ENCODE measurements at places on chromosomes 11 and 22. TPM values are rescaled to one million over a fixed set of nuclear protein-coding genes. Genes with fewer than 3 reads are reported as not detected.

DNA sequence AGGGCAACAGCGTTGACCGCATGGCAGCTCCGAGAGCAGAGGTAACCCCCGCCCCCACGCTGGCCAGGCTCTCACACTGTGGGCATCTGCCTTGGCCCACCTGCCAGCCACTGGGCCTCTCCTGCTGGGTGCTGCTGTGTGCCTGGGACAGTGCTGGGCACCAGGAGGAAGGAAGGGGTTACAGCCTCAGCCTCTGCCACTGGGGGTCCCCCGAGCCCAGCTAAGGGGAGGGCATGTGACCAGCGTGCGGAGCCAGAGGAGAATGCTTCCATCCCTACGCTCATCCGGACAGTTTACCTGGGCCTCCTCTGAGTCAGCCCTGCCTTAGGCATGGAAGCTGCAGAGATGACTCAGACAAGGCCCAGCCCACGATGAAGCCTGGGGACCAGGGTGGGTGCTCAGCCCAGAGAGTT is 10.9 kb downstream of the NCF4 start:
- DNase-seq = no peak
- H3K36me3 ChIP-seq = peaks cover 22% of the 10 kb centered on the region
- H3K27me3 ChIP-seq = no peaks in the 10 kb centered on the region
- peaks cover 28% of the 10 kb centered on the region for H3K4me1 ChIP-seq
- no peak overlapping the region for H3K4me3 ChIP-seq

GRCh38 chr22:37973271-37974170 is 10.8 kb downstream of the SOX10 start:
- no peak overlapping the region for H3K4me3 ChIP-seq
- H3K27ac ChIP-seq = no peak overlapping the region
- H3K36me3 ChIP-seq = peaks cover 10% of the 10 kb centered on the region
- DNase-seq = no peak

GRCh38 chr11:79708319-79708932 is 267.6 kb upstream of the TENM4 start:
- DNase-seq = no peak
- H3K27me3 ChIP-seq = no peaks in the 10 kb centered on the region
- no peaks in the 10 kb centered on the region for H3K36me3 ChIP-seq
- no peak overlapping the region for H3K27ac ChIP-seq

- peaks cover 26% of the 10 kb centered on the region for H3K4me1 ChIP-seq
- H3K4me3 ChIP-seq = no peak overlapping the region
- H3K27ac ChIP-seq = no peak overlapping the region
- DNase-seq = no peak
Observed at GRCh38 chr11:45102361-45102809, 44.1 kb upstream of the PRDM11 start.

GRCh38 chr11:96081561-96081960 is 157.7 kb upstream of the MTMR2 start:
- H3K27me3 ChIP-seq = no peaks in the 10 kb centered on the region
- no peak overlapping the region for H3K4me3 ChIP-seq
- H3K27ac ChIP-seq = no peak overlapping the region
- DNase-seq = no peak
- H3K4me1 ChIP-seq = peaks cover 26% of the 10 kb centered on the region
- peaks cover 10% of the 10 kb centered on the region for H3K36me3 ChIP-seq

DNA sequence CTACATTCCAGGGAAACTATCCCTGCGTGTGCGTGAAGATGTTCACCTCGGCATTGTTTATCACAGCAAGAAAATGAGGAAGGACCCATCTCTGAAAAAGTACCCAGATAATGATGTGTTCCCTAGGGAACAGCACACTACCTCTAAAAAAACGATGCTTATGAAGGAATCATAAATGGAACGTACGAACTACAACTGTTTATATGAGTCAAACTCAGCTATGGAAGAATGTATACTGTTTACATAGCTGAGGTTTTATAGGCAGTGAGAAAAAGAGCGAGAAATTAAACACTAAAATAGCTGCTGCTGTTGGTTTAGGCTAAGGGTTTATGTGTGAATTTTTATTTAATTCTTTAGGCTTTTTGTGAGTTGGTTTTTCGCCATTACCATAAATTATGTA is 48.9 kb downstream of the APOL1 start:
- no peak overlapping the region for H3K27ac ChIP-seq
- peaks cover 6% of the 10 kb centered on the region for H3K4me1 ChIP-seq
- no peaks in the 10 kb centered on the region for H3K27me3 ChIP-seq
- no peak overlapping the region for H3K4me3 ChIP-seq
- no peak for DNase-seq

GRCh38 chr22:48647606-48648515 is 1179.8 kb downstream of the BRD1 start:
- DNase-seq = no peak
- no peaks in the 10 kb centered on the region for H3K36me3 ChIP-seq
- H3K4me1 ChIP-seq = no peaks in the 10 kb centered on the region
- H3K4me3 ChIP-seq = no peak overlapping the region
- no peaks in the 10 kb centered on the region for H3K27me3 ChIP-seq
- H3K27ac ChIP-seq = no peak overlapping the region

DNA sequence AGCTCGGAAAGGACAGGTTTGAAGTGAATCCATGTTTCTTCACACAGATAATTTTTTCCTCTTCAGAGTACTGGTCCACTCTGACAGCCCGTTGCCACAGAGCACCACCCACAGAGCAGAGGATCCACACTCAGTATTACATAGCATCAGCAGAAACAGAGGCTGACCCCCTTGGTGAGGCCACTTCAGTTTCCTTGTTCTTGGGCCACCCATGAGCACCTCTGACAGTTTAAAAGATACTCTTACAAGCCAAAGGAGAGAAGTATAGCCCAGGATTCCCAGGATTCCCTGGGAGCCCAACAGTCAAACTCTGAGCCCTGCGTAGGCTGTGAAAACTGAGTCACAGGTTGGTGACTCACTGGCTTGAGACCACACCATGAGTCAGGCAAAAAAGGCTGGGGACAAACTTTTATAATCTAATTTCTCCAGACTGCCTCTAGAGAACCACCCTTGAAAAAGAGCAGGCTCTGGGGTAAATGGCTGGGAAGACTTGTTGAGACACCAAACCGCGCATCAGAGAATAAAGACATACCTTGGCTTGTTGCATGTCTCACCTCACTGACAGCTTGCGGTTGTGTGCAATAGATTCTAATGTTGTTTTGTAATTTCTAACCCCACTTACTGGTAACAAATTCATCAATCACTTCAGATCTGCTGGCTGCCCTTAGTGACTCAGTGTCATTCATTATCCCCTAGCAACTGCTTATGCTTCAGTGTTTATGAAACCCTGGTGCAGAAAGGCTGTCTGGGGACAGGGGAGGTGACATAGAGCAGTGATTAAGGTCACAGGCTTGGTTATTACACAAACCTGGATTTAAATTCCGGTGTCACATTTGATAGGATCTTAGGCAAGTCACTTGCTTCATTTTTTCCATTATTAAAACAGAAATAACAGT is 56.9 kb upstream of the PRSS23 start:
- peaks cover 41% of the 10 kb centered on the region for H3K4me1 ChIP-seq
- H3K4me3 ChIP-seq = no peak overlapping the region
- peaks cover 2% of the 10 kb centered on the region for H3K27me3 ChIP-seq
- no peaks in the 10 kb centered on the region for H3K36me3 ChIP-seq
- no peak for DNase-seq

- peaks cover 52% of the 10 kb centered on the region for H3K36me3 ChIP-seq
- H3K4me1 ChIP-seq = peaks cover 73% of the 10 kb centered on the region
- peak overlapping the region; percentile 87 for H3K27ac ChIP-seq
- no peak for DNase-seq
Observed at GRCh38 chr11:61004180-61004611, 32.7 kb downstream of the CD6 start.

DNA sequence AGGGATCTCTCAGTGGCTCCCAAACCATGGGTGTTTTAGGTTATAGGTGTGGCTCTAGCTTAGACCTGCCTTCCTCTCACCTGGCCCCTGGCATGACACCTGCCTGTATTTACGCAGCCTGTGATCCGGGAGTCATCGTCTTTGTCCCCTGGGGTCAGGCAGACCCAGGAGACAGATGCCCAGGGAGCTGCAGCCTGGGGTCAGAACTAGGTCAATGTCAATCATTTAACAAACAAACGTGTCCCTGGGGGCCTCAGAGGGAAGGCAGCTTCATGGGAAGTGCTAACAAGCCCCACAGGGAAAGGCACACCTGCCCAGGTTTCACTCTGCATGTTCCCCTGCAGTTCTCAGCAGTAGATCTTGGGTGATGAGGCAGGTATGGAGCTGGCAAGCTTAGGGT is 12.0 kb downstream of the BACE1-AS start:
- H3K36me3 ChIP-seq = no peaks in the 10 kb centered on the region
- no peak overlapping the region for H3K4me3 ChIP-seq
- H3K27ac ChIP-seq = no peak overlapping the region
- H3K4me1 ChIP-seq = peaks cover 6% of the 10 kb centered on the region

- H3K4me1 ChIP-seq = peaks cover 63% of the 10 kb centered on the region
- H3K4me3 ChIP-seq = peak overlapping the region; percentile 28
- peaks cover 3% of the 10 kb centered on the region for H3K36me3 ChIP-seq
- no peak for DNase-seq
- peak overlapping the region; percentile 70 for H3K27ac ChIP-seq
Observed at GRCh38 chr11:75326439-75326810, 25.0 kb downstream of the ARRB1 start.

Gene GLYAT
- not detected for total RNA-seq

Gene DLG2
- total RNA-seq = 2.1 TPM

Gene PKP3
- not detected for total RNA-seq

Gene KCNK4
- 0.29 TPM for total RNA-seq
